H9 (cell line): ENCODE measurements at places on chromosomes 16 and 17. TPM values are rescaled to one million over a fixed set of nuclear protein-coding genes. Genes with fewer than 3 reads are reported as not detected.

DNA sequence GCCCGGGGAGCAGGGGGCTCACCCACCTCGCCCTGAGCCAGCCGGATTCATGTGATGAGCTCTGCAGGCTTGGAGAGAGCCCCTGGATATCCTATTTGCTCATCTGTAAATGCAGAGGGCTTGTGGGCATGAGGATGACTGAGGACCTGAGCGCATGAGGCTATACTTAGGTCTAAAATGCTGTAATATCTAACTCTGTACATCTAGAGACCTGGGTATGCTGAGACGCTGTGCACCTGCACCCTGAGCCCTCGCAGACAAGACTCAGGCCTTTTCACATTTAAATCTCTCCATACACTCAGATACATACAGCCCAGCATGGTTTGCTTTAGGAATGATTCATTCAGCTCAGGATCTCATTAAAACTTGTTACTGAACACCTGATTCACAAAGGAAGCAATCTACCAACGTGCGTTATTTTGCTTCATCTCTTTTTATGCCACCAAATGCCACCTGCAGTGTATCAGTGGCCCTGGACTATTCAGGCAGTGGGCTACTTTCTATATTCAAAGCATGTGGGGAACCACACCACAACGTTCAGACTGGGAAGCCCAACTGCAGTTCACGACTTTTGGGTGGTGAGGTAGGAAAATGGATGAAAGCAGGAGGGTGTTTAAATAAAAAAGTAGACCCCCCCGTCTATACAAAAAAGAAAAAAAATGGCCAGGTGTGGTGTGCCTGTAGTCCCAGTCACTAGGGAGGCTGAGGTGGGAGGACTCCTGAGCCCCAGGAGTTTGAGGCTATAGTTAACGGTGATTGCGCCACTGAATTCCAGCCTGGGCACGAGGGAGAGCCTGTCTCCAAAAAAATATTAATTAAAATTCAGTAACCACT is 12.0 kb downstream of the USP7 start:
- no peaks in the 10 kb centered on the region for H3K27me3 ChIP-seq
- H3K27ac ChIP-seq: no peak overlapping the region
- no peak overlapping the region for H3K4me3 ChIP-seq
- H3K4me1 ChIP-seq: peaks cover 17% of the 10 kb centered on the region

DNA sequence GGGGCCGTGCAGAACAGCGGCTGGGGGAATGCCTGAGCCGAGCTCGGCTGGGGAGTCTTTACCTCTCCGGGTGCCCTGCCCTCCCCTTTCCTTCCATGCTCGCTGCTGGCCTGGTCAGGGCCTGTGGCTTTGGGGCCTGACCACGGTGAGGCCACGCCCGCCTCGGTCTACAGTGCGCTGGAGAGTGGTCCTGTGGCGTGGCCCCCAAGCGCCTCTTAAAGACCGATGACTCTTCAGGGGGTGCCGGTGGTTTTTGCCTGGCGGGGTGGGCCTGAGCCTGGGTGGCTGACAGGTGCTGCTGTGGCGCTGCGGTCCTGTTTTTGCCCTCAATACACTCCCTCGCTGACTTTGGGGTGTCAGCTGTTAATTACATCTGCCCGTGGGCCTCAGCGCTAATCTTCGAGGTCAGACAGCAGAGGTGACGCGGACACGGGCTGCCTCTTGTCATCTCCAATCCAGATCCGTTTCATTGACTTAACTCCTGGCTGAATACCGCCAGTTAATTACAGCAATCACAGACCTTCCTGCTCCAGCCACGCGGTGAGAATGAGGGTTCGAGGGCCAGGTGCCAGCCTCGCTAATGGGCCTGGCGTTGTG is 29.7 kb downstream of the GSE1 start:
- no peaks in the 10 kb centered on the region for H3K27me3 ChIP-seq
- no peak for DNase-seq
- no peak overlapping the region for H3K4me3 ChIP-seq
- H3K27ac ChIP-seq: no peak overlapping the region
- no peaks in the 10 kb centered on the region for H3K4me1 ChIP-seq
- H3K36me3 ChIP-seq: peaks cover 24% of the 10 kb centered on the region

DNA sequence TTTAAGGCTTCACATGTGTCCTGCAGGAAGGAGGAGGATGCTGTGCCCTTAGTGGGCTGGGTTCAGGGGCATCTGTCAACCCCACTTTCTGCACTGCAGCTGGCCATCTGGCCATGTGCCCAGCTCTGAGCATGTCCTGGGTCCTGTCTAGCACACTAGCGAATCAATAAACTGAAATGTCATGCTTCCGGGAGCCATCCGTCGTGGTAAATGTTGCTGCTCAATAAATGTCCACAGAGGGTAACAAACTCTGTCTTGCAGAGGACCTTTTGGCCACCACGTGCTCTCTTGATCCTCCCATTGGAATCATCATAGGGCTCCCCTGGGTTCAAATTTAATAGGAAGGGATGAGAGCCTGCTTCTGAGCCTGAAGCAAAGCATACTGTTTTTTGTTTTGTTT is 168.6 kb upstream of the PIRT start:
- no peak overlapping the region for H3K27ac ChIP-seq
- H3K4me1 ChIP-seq: no peaks in the 10 kb centered on the region
- no peak overlapping the region for H3K4me3 ChIP-seq
- DNase-seq: no peak
- H3K36me3 ChIP-seq: no peaks in the 10 kb centered on the region

GRCh38 chr16:3642397-3643094 is 11.9 kb upstream of the DNASE1 start:
- no peak overlapping the region for H3K4me3 ChIP-seq
- H3K4me1 ChIP-seq: peaks cover 8% of the 10 kb centered on the region
- DNase-seq: no peak
- no peak overlapping the region for H3K27ac ChIP-seq
- H3K27me3 ChIP-seq: no peaks in the 10 kb centered on the region

GRCh38 chr16:70380248-70380918 is 33.7 kb downstream of the DDX19A start:
- peak; percentile 66 for DNase-seq
- H3K27ac ChIP-seq: no peak overlapping the region
- peak overlapping the region; percentile 93 for H3K4me3 ChIP-seq
- H3K4me1 ChIP-seq: no peaks in the 10 kb centered on the region; the same call in 1 of the 2 replicates

- no peaks in the 10 kb centered on the region for H3K27me3 ChIP-seq
- peak; percentile 70 for DNase-seq
- peaks cover 36% of the 10 kb centered on the region for H3K36me3 ChIP-seq
These were observed 134.5 kb downstream of the RAB11FIP4 start for GRCh38 chr17:31525801-31526549.

GRCh38 chr17:1042486-1042885 is 45.6 kb downstream of the TIMM22 start:
- H3K27ac ChIP-seq: no peak overlapping the region
- no peaks in the 10 kb centered on the region; the same call in 1 of the 2 replicates for H3K4me1 ChIP-seq
- peaks cover 3% of the 10 kb centered on the region for H3K36me3 ChIP-seq
- H3K27me3 ChIP-seq: no peaks in the 10 kb centered on the region
- DNase-seq: no peak
- H3K4me3 ChIP-seq: no peak overlapping the region

- H3K27me3 ChIP-seq: no peaks in the 10 kb centered on the region
- DNase-seq: no peak
- H3K27ac ChIP-seq: no peak overlapping the region
- H3K36me3 ChIP-seq: no peaks in the 10 kb centered on the region; the same call in 2 of the 3 replicates
These were observed 104.0 kb upstream of the CDH5 start for GRCh38 chr16:66262253-66263167.

GRCh38 chr16:27679899-27680298 is 130.0 kb downstream of the KATNIP start:
- H3K27me3 ChIP-seq: no peaks in the 10 kb centered on the region
- H3K4me3 ChIP-seq: no peak overlapping the region
- H3K4me1 ChIP-seq: no peaks in the 10 kb centered on the region
- H3K27ac ChIP-seq: no peak overlapping the region

Gene GRAP
- 0.55 TPM in 2 replicates for total RNA-seq

Gene HGS
- 99.3 and 106 TPM in 2 replicates for total RNA-seq
